ENCODE measurements at places on chromosomes 11 and 22. TPM values are rescaled to one million over a fixed set of nuclear protein-coding genes. Genes with fewer than 3 reads are reported as not detected.

The SMIM35 gene
- not detected for total RNA-seq

The OTUB1 gene
- total RNA-seq: 70.3 TPM

- DNase-seq: no peak
Observed at GRCh38 chr11:37352485-37352884, 754.4 kb upstream of the RAG2 start.

DNA sequence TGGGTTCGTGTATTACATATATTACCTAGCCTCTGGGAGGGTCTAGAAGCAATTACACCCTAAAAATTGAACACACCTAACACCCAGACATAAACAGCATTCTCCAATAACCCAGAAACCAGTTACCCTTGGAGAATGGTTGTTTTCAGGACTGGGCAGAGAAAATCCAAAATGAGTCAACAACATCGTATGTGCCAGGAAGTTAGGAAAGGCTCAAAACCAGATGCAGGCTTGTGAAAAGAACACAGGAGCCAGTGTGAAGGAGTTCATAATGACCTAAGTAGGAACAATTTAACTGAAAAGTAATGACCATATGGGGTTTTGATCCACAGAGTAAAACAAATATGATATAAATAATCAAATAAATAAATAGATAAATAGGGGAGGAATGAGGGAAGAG is 5.1 kb upstream of the CLPB start:
- DNase-seq: no peak

GRCh38 chr11:11349106-11349825 is 3.8 kb downstream of the CSNK2A3 start:
- no peak for DNase-seq

GRCh38 chr22:41831828-41832552 is 915 bp upstream of the SREBF2 start:
- DNase-seq: no peak

Data from mucosa of descending colon (tissue), 3 donors.